DMS53 (cell line): ENCODE measurements at places on chromosomes 4 and X.

- no peak for DNase-seq
These were observed 796.5 kb upstream of the SLIT2 start for GRCh38 chr4:19455196-19455595.

GRCh38 chr4:89835413-89835812, 1.5 kb downstream of the SNCA start:
- no peak for DNase-seq

DNA sequence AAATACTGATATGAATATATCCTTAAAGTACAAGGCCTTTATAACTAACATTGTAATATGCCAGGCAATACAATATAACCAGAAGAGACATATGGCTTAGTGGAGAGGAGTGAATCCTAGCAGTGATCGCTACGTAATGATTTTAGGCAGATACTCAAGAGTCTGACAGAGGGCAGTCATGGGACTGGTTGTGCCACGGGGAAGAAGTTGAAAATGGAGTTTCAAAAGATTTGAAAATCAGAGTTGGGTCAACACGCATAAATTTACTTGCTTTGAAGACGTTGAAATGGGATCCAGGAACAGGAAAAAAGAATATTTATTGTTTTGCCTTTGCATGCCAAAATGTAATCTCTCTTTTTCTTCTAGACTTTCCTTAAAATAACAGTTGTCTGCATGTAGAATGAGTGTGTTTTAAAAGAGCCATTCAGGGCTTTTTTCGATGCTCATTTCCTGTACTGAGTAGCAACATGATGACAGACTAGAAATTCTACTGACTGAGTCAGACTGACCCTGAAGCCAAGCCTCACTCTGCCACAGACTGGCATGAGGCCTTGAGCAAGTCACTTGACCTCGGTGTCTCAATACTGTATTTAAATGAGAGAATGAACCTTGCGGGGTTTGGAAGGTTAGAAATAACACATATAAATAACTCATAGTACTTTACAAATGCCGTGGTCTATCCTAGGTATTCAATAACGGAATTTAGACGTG, 8.1 kb upstream of the SMS start:
- DNase-seq, result peak; percentile 33

GRCh38 chr4:82948647-82949204, 48.2 kb downstream of the THAP9 start:
- DNase-seq, result peak; percentile 1

GRCh38 chr4:159104694-159105414, 2.0 kb downstream of the RAPGEF2 start:
- peak; percentile 48 for DNase-seq

- DNase-seq, result peak; percentile 76
These were observed 72.3 kb downstream of the PAK3 start for GRCh38 chrX:111168314-111168713.

GRCh38 chr4:16245241-16245640, 19.0 kb upstream of the TAPT1 start:
- no peak for DNase-seq

DNA sequence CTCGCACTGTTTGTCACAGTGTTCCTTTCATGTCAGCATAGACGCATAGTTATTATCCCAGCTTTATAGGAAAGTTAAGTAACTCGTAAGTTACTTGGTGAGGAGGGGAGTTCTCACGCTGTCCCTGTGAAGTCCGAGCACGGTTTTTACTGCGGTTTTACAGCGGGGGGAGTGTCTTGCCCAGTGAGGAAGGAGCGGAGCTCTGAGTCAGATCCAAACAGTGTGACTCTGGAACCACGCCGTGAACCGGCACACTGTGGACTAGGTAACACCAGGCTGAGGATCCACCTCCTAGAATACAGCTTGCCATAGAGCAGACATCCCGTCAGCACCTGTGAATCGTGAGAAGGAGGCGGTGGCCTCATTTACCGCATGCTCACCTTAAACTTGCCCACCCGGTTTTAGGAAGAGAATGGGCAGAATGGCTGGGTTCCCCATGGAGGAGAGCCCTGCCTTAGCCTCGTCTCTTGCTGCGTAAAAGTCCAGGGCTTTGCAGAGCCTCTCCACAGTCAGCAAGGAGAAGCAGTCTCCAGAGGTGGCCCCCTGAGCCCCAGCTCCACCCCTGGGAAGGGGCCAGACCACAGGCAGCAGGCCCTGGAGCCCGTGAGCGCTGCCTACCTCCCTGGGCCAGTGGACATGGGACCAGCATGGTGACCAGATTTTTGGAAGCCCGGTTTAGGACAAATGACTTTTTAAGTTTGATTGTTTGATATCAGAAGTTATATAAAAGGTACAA, 40.2 kb upstream of the HGFAC start:
- DNase-seq, result no peak

- no peak for DNase-seq
These were observed 95.7 kb upstream of the GRIA3 start for GRCh38 chrX:123088331-123088730.

GRCh38 chrX:9318766-9319165, 146.1 kb upstream of the TBL1X start:
- DNase-seq, result no peak

DNA sequence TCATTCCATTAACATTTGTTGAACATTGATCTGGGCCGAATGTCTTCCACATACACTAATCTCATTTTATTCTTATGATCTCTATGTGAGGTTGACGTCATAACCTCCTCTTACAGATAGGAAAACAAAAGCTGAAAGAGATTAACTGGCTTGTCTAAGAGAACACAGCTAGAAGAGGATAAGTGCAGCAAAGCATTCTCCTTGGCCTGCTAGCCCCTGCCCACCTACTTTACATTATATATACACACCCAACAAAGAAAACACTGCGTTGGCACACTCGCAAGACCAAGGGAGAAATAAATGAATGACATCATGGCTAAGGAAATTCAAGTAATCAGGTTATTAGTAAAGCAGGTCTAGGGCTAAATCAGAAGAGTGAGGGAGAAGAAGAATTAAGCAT, 138.4 kb downstream of the PARM1 start:
- no peak for DNase-seq

DNA sequence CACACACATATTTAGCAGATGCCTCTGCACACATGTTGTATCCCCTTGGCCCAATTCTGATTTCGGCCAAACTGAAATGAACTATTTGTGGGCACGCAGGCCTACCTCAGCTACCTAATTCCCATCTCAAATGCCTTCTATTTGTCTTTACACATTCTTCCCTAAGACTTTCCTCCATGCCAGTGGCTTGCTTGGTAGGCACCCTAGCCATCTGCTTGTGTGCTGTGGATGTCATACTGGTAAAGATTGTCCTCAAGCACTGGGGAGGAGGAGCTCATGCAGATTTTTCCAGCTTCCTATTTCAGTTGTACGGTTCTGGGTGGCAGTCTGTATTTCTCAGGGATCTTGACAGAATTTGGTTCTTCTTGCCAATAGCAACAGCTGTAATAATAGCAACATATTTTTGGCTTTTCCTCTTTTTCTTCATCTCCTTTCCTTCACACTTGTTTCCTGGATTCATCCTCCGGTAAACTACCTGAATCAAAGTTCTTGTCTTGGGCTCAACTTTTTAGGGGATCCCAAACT, 514.3 kb downstream of the ADGRL3 start:
- no peak for DNase-seq

DNA sequence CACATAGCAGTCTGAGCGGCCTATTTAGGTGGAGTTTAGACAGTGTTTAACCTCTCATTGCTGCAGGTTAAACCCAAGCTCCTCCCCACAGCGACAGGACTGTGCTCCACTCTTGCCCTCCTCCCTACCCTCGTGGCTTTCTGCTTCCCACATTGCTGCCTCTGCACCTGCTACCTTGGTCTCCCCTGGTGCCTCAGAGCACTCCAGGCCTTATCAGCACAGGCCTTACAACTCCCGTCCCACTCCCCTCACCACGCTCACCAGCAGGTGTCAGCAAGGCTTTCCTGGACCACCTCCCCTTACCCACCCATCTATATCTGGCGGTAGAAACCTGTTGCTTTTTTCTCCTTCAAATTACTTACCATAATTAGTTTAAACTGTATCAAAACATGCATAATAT, 18.6 kb downstream of the HELT start:
- DNase-seq, result no peak

- peak; percentile 27 for DNase-seq
These were observed 33.1 kb downstream of the PDK3 start for GRCh38 chrX:24498181-24498580.

GRCh38 chr4:43763029-43763610, 685.5 kb downstream of the KCTD8 start:
- DNase-seq, result peak; percentile 33

DNA sequence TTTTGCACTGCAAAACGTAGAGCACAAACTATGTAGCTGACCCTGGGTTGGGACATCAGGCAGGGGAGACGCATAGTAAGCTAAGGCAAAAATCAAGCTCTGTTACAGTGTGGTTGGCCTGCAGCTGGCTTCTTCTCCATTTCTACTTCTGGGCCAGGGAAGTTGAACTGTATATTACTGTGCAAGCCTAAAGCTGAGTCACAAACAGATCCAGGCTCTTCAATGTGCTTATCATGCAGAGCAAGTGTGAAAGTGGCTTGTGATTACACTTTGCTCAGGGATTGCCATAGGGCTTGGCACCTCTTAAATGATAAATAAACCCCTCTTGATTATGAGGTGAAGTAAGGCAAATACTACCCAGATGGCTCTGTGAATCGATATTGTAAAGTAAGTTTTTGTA, 40.5 kb downstream of the CLDN34 start:
- DNase-seq, result no peak

DNA sequence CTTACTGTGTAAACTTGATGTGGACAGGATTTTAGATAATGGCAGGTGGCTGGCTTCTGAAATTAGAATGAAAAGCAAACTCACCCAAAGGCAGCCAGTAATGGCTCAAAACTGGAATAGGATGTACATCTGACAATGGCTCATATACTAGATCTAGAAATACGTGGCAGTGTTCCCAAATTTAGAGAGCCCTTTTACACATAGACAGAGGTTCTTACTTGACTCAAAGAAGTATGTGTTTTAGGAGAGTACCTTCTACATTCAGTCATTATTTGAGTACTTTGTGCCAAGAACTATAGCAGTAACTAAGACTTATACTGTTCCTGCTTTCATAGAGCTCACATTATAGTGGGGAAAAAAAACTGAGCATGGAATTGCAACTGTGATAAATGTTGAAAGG, 48.0 kb downstream of the UBE2K start:
- no peak for DNase-seq

DNA sequence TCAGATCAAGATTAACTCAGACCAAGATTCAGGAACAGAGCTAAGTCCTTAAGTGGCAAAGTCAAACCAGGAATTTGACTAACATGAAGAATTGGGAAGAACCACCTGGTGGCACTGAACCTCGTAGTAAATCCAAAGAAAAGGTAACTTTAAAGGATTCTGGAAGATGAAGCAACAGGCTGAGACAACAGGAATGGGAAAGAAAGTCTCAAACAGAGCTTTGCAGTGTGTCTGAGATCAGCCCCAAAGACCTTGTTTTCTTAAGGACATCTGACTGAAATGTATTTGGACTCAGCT, 126.1 kb downstream of the ASB9 start:
- DNase-seq, result no peak

- DNase-seq, result peak; percentile 30
These were observed 485.5 kb downstream of the NAF1 start for GRCh38 chr4:162681212-162681611.

- DNase-seq, result no peak
These were observed 92.0 kb upstream of the SRD5A3 start for GRCh38 chr4:55253948-55254593.
